Fibroblast of skin of right biceps (primary cell): ENCODE measurements at places on chromosomes 3 and 15.

GRCh38 chr15:40450047-40450446 is 9.3 kb downstream of the BAHD1 start:
- DNase-seq: no peak

- DNase-seq: no peak
These were observed 21.7 kb downstream of the AQP9 start for GRCh38 chr15:58159827-58160386.

- DNase-seq: peak; percentile 42
These were observed 54.2 kb upstream of the MCTP2 start for GRCh38 chr15:94177112-94177511.

GRCh38 chr3:17544632-17545031 is 197.8 kb downstream of the TBC1D5 start:
- no peak for DNase-seq

- no peak for DNase-seq
These were observed 32.7 kb downstream of the GNB4 start for GRCh38 chr3:179418610-179419009.

GRCh38 chr3:72418856-72419255 is 429.4 kb downstream of the SHQ1 start:
- DNase-seq: no peak

DNA sequence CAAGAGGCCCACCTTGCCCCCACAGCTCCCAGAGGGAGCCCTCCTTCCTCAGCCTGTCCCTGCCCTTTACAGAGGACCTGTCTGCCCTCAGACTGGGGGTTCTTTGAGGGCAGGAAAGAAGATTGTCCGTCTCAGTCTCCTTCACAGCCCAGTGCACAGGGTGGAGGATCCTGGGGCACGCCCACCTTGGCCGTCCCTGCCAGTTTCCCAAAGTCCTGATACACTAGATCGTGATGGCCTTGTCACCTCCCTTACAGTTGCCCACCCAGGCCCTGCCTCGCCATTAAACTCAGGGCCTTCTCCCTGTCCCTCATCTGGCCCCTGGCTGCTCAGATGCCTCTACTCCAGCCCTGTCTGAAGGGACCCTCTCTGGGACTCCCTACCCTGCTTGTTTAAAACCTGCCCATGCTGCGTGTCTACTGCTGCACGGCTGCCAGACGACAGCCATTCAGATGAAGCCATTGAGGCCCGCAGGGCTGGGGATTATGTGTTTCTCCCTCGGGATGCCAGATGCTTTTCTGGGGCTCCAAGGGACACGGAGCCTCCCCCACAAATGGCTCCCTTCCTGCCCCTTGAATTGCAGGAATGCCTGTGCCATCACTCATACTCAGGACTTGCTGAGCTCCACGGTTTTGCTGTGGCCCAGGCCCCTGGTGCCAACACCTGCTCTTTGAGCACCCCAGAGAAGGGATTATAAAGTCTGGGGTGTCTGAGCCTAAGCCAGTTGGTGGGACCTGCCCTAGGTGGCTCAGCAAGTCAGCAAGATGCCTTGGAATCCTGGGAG is 27.8 kb downstream of the ACSBG1 start:
- peak; percentile 59 for DNase-seq

DNA sequence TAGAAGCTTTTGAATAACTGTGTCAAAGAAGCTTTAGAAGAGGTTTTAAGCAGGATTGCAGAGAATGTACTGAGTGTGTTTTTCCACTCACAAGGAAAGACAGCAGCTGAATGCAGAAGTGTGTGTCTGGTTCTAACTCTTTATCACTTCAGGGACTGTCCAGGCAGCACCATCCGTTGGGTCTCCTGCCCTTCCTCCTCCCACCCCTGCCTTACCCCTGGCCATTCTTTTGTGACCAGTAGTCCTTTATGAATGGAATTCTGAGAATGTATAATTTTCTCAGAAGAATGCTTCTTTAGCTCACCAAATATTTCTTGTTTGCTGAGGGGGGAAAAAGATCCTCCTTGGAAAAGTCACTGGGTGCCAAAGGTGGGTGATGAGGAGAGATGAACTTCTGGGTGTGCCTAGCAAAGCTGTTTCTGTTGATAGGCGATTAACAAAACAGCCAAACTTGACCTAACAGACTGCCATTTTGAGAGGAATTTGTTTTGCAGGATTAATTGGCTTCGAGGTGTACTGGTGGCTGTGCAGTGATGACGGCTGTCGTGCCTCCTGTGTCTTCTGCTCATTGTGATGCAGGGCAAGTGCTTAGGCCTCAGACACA is 70.9 kb downstream of the IGF1R start:
- DNase-seq: peak; percentile 38

- peak; percentile 34 for DNase-seq
These were observed 129.7 kb upstream of the TUSC7 start for GRCh38 chr3:116579840-116580239.

DNA sequence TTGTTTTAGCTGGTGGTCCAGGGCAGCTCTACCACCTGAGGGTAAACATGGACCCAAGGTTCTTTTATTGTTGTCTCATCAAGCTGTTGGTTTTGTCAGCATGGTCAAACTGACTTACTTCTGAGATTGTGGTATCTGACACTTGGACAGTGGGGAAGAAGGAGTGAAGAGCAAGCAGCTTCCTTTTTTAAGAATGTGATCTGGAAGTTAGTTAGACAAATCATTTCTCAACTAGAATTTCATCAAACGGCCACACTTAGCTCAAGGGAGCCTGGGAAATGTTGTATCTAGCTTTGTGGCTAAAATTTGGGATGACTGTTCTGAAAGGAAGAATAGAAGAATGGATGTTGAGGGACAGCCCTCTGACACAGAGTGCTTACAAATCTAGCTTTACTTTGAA is 215.2 kb downstream of the ZNF621 start:
- no peak for DNase-seq

DNA sequence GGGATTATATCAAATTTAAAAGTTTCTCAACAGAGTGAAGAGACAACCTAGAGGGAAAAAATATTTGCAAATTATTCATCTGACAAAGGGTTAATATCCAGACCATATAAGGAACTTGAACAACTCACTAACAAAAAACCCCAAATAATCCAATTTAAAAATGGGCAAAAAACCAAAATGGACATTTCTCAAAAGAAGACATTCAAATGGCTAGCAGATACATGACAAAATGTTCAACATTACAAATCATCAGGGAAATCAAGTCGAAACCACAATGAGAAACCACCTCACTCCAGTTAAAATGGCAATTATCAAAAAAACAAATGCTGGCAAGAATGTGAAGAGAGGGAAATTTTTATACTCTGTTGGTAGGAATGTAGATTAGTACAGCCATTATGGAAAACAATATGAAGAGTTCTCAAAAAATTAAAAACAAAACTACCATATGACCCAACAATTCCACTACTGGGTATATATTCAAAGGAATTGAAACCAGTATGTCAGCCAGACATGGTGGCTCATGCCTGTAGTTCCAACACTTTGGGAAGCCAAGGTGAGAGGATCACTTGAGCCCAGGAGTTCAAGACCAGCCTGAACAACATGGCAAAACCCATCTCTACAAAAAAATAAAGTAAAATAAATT is 88.5 kb downstream of the CSNK1G1 start:
- no peak for DNase-seq

- no peak for DNase-seq
These were observed 15.3 kb upstream of the CACNA1D start for GRCh38 chr3:53478921-53479664.

GRCh38 chr3:195859846-195860411 is 48.2 kb upstream of the MUC4 start:
- DNase-seq: no peak

- DNase-seq: no peak
These were observed 153.5 kb downstream of the FNDC3B start for GRCh38 chr3:172192830-172193415.

DNA sequence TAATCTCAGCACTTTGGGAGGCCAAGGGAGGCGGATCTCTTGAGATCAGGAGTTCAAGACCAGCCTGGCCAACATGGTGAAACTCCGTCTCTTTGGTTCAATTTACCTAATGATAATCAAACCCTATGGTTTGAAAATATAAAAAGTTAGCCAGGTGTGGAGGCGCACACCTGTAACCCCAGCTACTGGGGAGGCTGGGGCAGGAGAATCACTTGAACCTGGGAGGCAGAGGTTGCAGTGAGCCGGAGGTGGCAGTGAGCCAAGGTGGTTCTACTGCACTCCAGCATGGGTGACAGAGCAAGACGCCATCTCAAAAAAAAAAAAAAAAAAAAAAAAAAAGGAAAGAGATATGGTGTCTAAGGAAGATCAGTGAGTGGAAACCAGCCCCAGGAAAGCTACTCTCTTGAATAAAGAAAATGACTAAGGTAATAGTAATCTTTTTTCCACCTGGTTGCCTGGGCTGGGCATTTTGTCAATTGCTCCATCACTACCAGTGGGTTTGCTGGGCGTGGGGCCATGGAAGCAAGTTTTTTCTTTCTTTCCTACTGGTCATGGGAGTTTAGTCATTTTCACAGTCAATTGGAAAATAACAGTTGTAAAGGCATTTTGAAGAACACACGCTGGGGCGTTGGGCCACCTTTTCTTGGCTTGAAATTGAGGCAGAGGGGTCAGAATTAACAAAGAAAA is 387.6 kb upstream of the RGMA start:
- no peak for DNase-seq

DNA sequence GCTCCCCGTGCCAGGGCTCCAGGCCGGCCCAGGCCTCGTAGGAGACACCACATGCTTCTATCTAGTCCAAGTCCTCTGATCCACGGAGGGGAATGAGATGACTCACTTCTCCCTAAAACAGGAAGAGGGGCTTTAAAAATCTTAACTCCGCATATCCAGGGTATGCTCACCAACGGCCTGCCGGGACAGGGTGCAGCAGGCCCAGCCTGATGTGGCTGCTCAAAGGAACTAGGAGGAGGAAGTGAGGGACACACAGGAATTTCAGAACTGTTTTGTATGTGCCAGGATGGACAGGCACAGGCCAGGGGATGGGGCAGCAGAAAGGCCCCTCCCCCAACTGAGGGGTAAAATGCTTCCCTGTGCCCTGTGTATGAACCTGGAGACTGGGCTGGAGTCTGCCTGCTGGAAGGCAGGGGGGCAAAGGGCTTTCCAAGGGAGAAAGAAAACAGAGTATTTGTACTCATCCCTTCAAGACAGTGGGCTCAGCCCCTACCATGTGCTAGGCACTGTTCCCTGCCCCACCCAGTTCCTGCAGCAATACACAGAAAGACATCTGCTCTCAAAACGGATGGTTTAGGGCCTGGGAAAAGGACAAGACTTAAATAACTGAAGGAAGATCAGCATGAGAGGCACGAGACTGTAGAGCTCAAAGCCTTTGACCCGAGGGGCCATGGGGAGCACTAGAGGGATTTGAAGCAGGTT is 22.1 kb downstream of the CHDH start:
- no peak for DNase-seq

GRCh38 chr15:28101983-28102441 is 2.9 kb upstream of the OCA2 start:
- DNase-seq: no peak

DNA sequence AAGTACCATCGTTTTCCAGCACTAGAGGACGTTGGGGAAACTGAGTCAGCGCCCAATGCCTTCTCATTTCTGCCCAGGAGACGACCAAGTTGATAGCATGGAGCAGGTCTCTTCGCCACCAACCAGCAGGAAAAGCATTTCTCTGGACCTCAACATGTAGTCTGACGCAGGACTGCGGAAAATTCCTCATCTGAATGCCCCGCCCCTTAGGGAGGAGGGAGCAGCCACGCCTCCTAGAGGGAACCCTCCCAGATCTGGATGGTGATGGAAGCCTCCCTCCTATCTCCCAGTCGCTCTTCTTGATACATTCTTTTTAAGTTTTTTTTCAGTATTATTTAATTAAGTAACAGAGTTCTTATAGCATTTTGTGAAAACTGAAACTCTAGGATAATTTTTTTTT is 17.4 kb upstream of the MINDY4B start:
- no peak for DNase-seq

- peak; percentile 85 for DNase-seq
These were observed 8.8 kb downstream of the STOML1 start for GRCh38 chr15:73983211-73983727.

GRCh38 chr3:12947504-12948369 is 106.4 kb upstream of the RPL32 start:
- peak; percentile 83 for DNase-seq

- no peak for DNase-seq
These were observed 450.1 kb upstream of the TBL1XR1 start for GRCh38 chr3:177647341-177647740.

- no peak for DNase-seq
These were observed 104.1 kb downstream of the TPRG1 start for GRCh38 chr3:189275852-189276251.

DNA sequence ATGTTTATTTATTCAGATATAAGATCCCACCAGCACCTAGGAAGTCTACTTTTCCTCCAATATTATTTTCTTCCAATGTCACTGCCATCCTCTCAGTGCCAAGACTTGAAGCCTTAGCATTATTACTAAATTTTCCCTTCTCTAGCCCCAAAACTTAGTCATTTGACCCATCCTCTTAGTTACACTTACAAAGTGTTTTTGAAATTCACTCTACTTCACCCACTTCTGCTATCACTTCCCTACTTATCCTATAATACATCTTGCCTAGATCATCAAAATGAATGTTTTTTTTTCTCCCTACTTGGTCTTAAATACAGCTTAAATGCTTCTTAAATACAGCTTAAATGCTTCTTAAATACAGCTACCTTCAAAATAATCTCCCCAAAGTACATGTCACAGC is 376.6 kb downstream of the RSL24D1 start:
- DNase-seq: no peak

DNA sequence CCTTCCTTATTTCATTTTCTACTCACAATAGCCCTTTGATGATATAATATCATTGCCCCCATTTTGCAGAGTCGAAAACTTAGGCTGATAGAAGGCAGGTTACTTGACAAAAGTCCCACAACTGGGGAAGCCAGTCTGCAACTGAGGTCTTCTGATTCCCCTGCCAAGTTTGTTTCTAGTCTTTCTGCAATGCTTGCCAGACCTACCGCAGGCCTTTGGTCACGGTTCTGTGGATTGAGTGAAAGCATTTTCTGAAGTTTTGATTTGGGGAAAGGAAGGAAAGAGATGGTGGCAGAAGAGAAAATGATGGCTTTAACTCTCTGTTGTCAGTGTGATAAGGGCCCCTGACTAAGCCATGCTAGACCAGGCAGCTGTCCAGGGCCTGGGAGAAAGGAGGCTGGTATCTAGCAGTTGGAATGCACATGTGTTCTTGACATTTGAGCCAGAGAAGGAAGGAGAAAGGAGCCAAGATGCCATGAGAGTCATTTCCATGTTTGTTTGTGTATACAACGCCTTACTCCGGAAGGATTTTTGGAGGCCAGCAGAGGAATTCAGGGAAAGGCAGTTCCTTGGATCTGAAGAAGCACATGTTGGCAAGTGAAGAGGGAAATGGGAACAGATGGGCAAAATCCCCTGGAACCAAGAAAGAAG is 29.9 kb downstream of the FAH start:
- DNase-seq: peak; percentile 56

- DNase-seq: no peak
These were observed 321.6 kb downstream of the THSD4 start for GRCh38 chr15:71436854-71437253.

- peak; percentile 84 for DNase-seq
These were observed 31.5 kb downstream of the ABHD2 start for GRCh38 chr15:89119489-89120478.

GRCh38 chr3:128348805-128349531 is 117.7 kb downstream of the DNAJB8 start:
- peak; percentile 16 for DNase-seq
